Activated T-helper 1 cell treated with Interleukin-2 at 50 U/mL for 16 hours (primary cell): ENCODE measurements at places on chromosomes 5 and 9.

- DNase-seq = no peak
These were observed 86.9 kb downstream of the BASP1 start for GRCh38 chr5:17304282-17304681.

GRCh38 chr5:120735076-120735475 is 271.0 kb downstream of the PRR16 start:
- DNase-seq = no peak

GRCh38 chr9:13823026-13823425 is 490.9 kb downstream of the NFIB start:
- DNase-seq = no peak

DNA sequence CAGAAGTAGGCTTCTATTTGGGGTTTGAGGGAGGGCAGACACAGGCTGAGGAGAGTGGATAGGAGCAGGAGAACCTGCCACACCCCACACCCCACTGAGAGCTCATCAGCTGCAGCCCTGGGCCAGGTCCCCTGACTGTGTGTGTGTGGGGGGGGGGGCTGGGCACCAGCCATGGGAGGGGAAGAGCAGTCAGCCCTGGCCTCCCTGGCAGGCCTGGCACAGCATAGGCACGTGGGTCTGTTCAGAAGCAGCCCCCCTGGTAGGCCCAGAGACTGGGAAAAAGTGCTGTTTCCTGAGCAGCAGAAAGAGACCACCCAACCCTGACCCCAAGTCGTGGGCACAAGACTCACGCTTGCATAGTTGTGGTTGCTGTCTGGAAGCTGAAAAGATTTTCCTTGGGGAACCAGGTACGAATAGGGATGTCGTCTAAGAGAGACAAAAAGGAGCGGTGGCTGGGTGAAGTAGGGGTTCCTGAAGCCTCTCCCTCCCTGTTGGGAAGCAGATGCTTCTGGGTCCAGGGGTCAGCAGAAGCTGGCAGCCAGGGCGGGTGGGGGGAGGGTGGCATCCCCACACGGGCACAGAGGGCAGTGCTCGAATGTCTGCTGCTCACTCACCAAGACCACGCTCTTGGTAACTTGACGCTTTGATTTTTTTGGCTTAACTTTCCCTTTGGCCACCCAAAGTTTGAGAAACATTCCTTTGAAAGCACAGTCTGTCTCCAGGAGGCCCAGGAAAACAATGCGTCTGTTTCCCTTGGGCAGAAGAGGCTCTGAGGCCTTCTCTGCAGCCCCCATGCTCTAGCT is 2.9 kb downstream of the NSMF start:
- no peak for DNase-seq

DNA sequence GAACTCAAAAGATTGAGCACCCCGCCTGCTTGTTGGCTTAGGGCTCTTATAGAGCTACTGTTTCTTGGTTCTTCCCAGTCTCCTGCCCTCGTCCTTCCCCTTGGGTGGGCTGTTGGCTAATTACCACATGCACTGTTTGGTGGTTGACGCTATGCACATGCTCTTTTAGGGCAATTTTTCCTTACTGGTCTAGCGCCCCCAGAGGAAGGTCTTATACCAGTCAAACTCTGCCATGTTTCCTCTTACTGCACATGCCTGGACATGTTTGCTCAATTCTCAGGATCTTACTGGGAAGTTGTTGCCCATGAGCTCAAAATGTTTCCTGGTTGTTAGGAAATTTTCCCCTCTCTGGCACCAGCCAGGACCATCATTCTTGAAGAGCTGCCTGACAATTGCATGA is 101.9 kb downstream of the SLC28A3 start:
- DNase-seq = no peak

DNA sequence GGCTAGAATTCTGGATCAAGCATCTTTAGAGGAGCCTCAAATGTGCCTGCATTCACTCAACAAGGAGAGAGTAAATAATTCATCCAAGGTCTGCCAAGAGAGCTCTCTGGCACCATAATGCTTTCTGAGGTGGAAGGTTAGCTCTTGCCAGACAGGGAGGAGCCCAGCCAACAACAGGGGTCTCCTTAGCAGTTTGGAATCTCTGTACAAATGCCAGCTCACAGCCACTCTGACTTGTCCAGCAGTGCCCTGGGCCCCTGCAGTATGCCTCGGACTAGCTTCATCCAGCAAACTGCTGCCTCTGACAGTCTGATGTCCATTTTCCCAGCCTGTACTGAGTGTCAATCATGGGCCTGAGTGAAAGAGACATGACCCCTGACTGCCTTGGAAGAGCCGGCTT is 127.2 kb upstream of the SLC44A1 start:
- DNase-seq = no peak

DNA sequence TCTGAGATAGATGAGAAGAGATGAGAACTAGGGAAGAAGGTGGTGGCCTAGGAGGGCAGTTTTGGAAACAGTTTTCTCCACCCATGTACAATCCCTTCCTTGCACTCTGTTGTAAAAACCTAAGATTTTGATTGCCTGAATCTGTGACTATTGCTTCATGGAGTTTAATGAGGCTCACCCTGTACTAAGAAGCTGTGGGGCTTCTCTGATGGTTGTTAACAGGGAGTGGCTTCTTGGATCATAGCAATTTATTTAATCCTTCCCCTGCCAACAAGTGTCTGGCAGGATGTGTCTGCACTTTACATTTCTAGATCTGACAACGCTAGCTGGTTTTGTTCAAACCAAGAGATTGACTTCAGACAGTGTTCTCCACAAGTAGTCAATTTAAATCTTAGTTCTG is 74.7 kb upstream of the C5orf46 start:
- no peak for DNase-seq

- DNase-seq = no peak
These were observed 124.3 kb downstream of the ENC1 start for GRCh38 chr5:74516211-74516636.

DNA sequence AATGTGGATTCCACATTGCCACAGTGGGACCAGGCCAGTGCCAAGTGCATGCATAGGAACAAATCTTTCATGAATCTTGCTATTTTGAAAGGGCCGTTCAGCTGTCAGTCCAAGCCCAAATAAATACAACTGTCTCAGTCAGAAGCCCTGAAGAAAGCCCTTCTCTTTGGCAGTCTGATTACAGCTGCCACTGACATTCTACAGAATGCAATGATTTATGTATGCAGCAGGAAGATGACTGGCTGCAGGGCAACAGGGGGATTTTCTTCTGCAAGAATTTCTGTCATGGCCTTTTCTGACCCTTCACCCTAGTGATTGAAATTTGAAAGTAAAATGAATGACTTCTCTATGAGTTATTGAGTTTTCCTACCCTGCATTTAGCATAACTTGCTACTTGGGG is 86.7 kb upstream of the FER start:
- no peak for DNase-seq

DNA sequence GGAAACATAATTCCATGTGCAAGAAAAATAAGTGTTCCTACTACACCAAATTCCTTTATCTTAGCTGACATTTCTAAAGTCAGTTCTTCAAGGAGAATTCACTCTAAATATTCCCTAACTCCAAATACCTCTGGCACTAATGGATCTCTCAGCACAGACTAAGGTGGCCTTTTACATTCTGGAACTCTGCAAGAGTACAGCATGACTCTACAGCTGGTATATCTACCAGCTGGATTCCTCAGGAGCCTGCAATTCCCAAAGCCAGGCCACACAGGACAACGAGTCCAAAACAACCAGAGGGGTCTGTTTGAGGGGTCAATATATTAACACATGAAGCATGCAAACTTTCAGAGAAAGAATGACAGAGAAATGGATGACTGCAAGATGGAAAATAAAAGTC is 27.2 kb downstream of the TMEM245 start:
- no peak for DNase-seq
